ENCODE measurements at places on chromosomes 11 and 22.

DNA sequence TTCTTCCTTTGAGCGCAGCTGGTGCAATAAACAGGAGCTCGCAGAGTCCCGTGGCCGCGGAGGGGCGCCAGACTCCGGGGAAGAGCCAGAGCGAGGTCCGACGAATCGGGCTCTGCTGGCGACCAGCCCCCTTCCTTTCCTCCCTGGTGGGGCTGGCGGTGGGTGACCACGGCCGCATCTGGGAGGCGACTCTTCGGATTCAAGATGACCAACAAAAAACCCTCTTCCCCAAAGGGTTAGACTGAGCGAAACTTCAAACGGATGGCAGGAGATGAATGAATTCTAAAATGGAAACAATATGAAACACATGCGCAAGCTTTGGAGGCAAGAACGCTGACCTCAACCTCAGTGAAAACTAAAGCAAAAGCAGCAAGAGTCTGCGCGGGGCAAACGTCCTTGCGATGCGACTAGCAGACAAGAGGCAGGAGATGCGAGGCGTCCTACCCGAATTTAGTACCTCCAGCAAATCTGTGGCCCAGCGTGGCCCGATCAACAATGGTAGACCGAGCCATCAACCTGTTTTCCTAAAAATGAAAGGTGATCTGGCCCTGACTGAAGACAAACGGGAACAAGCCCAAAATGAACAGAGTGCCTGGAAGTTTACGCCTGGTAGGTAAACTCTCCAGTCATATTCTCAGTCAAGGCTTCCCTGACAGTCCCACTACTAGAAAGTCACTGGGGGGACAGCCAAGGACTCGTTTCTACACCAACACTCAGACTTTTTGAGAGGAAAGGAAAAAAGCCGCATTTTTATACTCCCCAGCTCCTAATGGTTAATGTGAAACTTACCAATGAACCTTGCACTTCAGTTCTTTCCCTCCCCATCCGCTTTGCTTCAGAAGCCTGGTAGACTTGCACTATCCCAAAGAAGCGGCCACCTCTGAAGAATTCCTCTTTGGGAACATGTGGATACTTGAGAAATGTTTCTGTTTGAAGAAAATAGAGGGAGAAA, 11.6 kb downstream of the MMP3 start:
- no peak for DNase-seq

DNA sequence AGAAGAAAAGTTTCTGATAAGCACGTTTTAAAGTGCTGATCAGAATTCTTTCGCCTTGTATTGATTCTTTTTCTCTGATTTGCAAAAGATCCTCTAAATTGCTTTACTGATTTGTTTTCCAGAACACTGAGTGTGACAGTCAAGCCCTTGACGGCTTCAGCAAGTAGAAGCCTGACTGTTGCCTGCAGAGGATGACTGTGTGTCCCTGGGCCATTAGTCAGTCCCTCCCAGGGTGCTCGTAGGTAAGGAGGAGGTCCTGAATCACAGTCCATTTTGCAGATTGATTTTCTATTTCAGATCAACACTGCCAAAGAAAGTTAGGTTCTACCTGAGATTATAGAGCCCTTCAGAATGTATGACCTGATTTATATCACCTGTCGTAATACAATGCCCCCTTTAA, 38.6 kb upstream of the POGLUT3 start:
- DNase-seq = no peak

- peak; percentile 6 for DNase-seq
Measured at GRCh38 chr22:17284888-17285287, 65.7 kb upstream of the ADA2 start.

- DNase-seq = peak; percentile 16
Measured at GRCh38 chr11:94457118-94458029, 36.3 kb downstream of the MRE11 start.

- peak; percentile 46 for DNase-seq
Measured at GRCh38 chr11:11022125-11022730, 164.4 kb upstream of the ZBED5 start.
